ENCODE measurements at places on chromosomes 12 and 14.

- no peak for DNase-seq
Observed at GRCh38 chr12:39369756-39370155, 73.2 kb downstream of the KIF21A start.

DNA sequence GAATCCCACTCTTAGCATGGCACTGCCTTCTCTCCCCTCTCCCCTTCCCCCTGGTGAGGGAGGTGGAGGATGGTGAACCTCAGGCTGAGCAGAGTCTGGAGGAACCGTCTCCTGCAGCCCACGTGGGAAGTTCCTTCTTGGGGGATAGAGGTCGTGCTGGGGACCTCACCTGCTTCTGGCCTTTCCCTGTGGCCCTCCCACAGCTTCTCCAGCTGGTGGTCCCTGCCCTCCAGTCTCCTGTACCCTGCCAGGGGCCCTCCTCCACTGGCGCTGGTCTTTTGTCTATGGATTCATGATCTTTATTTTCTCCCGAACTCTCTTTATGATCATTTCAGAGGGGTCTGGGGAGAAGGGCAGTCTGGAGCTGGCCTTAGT is 9.0 kb upstream of the MTA1 start:
- no peak for DNase-seq

DNA sequence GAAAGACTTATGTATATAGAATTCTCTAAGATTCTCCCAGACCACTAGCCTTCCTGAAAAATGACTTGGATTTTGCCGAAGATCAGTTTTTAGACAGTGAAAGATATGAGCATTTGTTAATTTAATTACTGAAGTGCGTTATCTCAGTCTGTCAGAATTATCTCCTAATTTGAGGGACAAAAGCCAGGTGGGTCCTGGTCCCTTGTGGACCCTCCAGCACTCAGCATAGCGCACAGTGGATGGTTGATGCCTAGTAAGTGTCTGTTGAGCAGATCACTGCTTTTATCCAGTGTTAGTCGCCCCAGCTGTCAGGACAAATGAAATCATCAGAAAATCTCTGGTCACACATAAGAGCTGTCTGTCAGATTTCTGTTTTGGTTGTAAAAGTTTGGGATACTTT is 80.4 kb downstream of the EML1 start:
- no peak for DNase-seq

DNA sequence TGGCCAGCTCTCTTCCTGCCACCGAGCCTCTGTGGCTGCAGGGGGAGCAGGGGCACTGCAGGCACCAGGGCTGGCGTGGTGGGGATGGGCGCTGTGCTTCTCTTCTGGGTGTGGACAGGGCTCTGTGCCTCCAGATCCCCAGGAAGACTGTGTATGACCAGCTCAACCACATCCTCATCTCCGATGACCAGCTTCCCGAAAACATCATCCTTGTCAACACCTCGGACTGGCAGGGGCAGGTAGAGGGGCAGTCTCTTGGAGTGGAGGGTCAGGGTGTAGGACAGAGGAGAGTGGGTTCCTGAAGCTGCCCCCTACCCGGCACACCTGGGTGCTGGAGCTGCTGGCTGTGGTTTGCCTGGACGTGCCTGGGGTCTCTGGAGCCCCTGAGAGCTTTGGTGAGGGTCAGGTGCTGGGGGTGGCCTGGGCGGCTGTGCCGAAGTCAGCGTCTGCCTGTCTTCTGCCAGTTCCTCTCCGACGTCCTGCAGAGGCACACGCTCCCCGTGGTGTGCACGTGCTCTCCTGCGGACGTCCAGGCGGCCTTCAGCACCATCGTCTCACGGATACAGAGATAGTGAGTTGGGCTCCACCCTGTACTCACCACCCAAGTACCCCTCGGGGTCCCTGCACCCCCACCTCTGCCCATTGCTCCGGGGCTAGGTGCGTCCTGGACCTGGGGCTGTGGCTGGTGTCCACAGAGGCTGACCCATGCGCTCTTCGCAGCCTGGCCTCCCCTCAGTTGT is 15.8 kb upstream of the TEX22 start:
- no peak for DNase-seq

DNA sequence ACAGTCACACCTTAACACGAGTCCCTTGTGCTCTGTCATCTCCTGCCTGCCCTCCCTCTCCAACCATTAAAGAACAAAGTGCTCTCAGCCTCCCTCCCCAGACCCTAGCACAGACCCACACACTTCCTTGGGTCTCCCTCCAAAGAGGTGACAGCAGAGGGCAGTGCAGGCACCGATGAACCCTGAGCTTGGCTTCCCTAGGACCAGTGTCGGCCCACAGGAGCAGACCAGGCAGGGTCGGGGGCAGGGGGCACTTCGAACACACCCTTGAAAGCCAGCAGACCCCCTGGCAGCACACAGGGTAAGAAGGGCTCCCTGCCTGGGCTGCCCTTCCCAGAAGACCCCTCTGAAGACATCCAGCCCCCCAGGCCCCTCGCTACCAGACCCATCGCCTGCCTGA is 7.0 kb downstream of the CDK2AP1 start:
- DNase-seq = no peak

GRCh38 chr14:81565441-81566290 is 32.0 kb upstream of the SEL1L start:
- peak; percentile 24 for DNase-seq

All from GM12891 (cell line).